ENCODE measurements at places on chromosomes 3 and 15.
A peak's percentile ranks its signal among the peaks of the same experiment; 100 is the strongest.

- no peak for DNase-seq
Observed at GRCh38 chr15:60801395-60801794, 322.5 kb upstream of the ICE2 start.

DNA sequence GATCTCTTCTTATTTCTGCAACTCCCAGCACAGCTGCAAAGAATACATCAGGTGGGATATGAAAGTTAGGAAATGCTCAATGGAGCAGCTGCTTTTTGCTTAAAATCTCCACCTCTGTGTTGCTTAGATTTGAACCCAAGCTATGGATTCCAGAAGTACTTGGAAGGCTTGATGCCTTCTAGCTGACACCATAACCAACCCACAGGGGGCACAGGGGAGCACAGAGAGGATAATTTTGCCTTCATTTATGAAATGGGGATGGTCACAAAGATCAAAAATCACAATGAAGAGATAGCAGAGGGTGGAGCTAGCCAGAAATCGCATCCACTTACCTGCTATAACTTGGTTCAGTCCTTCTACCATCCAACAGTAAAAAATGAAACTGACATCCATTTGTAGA lies 75.7 kb downstream of the DUT start:
- DNase-seq = no peak

- DNase-seq = peak; percentile 8
Observed at GRCh38 chr3:179652447-179653095, at the start of gene USP13. USP13 (plus strand) TSS chr3:179653040; CDS start chr3:179653226, 186 bp downstream.

- DNase-seq = no peak
Observed at GRCh38 chr3:58071480-58071971, 63.3 kb downstream of the FLNB start.

DNA sequence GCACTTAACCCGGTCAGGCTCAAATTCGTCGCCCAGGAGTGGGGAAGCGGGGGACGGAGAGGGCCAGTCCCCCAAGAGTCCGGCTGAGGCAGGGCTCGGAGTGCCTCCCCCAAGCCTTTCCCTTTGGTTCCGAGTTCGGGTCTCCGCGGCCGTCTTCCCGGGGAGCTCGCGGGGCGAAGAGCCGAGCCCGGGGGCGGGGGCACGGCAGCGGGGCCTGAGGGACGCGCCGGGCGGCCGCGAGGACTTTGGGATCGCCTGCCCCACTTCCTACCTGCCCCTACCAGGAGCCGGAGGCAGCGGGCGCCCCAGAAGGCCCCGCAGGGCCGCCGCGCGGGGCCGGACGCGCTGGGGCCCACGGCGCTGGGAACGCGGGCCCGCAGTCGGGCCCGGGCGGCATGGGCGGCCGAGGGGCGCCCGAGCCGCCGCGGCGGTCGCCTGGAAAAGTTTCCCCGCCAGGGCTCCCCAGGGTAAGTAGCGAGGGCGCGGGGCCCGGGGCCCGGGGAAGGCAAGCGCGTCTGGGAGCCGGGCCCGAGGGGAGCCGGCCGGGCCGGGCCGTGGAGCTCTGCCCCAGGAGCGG lies 2.8 kb downstream of the FURIN start:
- DNase-seq = no peak

DNA sequence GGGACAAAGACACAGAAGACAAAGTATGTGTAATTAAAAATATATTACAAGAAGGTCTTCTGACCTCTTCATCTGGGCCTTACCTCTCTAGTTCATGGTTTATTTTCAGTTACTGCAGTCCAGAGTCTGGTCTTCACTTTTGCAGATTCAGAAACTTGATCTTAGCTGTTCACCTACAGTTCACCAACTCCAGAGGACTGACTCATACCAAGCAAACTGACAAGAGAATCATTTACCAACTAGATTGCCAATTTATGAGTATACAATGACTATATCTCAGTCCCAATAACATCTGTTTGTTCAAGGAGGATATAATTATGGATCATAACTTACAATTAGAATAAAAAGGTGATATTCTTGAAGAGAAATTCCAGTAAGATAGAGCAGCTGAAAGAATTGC lies 9.0 kb downstream of the P2RY1 start:
- DNase-seq = no peak

DNA sequence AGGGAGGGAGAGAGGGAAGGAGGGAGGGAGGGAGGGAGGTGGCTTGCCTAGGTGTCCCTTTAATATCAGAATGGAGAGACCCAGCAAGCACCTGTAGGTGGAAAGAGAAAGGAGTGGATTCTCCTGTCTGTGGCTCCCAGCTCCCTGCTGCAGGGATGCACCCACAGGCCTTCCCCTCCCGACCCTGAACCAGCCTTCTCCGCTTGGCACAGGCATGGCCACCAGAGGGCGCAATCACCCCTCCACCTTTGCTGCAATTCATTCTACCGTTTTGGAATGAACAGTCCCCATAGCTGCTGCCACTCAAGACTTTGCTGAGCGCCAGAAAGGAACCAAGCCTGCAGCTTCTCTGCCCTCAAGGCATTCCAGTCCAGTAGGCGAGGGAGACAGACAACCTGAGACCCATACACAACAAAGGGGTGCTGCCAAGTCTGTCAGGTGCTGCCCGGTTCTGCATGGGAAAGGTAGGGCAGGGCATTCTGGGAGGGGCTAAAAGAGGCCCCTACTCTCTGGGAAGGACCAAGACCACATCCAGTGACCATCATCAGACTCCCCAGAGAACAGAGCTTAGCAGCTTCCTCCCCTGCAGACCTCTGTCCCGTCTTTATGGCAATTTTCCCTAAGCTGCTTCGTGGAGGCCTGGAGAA lies 4.9 kb downstream of the TLR9 start:
- peak; percentile 81 for DNase-seq

DNA sequence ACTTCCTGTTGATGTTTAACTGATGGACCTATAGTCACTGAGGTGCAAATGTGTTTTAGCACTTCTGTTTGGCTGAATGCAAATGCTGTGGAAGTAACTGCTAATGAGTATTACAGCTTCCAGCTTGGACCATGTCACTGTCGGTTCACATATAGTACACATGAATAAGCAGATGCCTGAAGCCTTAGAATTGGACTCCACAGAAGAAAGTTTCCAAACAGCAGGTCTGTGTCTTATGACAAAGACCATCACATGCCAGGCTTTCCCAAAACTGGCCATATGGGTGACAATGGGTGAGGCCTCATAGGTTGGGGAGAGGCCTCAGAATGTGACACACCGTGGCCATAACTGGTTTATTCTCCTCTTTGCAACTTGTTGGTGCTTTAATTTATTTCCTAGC lies 241.8 kb downstream of the WNT5A start:
- no peak for DNase-seq

DNA sequence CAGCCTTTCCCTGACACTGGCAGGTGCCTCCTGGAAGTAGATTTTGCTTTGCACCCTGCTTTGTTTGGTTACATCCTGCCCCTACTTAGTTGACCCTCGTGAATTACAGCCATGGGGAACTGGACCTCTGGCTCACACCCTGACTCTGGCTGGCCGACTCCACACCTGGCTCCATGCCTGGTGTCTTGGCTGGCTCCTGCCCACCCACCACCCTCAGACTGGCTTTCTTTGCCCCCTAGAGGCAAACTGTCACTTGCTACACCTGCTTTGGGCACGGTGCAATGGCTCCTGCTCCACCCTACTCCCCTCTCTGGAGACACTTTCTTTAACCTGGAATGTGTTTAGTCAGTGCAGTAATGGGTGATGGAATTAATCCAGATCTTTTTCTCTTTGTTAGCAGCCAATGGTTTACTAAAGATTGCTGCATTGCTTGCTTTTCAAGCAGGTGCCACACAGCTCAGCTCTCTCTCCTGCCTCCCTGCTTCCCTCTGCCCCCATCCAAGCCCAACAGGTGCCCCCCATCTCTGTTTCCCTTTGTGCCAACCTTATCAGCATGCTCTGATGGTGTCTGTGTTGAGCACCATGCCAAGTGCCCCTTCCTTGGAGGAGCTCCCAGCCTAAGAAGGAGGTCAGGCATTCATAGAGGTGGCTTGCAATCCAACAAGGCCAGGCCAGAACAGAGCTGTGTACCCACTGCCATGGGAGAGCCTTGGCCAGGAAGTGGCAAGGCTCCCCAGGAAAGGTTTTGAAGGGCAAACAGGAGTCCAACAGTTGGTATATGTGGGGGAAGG lies 38.4 kb downstream of the RASGRF1 start:
- no peak for DNase-seq

GRCh38 chr3:149356044-149356592 lies 21.3 kb downstream of the TM4SF1 start:
- DNase-seq = no peak

DNA sequence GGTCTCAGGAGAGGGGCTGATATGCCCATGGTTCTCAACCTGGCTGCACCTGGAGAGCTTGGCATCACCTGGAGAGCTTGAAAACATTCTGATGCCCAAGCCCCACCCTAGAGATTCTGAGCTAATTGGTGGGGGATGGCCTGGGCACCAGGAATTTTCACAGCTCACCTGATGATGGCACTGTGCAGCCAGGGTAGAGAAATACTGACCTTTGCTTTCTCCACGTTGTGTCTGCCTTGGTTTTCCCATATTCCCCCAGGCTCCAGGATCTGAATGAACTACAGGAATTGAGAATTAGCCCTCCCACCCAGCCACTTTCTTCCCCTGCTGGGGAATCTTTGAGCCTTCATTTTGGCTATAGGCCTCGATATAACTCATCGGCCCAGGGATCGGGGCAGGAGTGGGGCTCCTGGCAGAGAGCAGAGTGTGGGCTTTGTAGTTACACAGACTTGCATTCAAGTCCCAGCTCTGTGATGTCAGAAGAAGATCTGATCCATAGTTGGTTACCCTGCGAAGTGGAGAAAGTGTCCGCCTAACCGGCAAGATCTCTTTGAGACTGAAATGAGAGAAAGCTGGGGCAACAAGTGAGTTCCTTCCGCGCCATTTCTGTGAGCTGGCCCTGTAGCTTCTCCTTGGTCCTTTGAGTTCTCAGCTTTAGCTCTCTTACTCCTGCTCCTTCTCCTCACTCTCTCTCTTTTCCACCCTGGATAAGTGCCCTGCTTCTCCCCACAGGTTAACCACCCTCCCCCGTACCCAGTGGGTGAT lies 33.1 kb upstream of the UBE2Q2 start:
- no peak for DNase-seq

- DNase-seq = no peak
Observed at GRCh38 chr15:20106026-20106425, 435.6 kb downstream of the GOLGA6L6 start.

Measured in stimulated activated CD8-positive, alpha-beta memory T cell treated with anti-CD3 and anti-CD28 coated beads, Interleukin-2, amount 100 ng/mL, for 1 hour (primary cell).